ENCODE measurements at places on chromosomes 13 and 19.
A peak's percentile ranks its signal among the peaks of the same experiment; 100 is the strongest.

GRCh38 chr19:12639901-12640613 lies 26.5 kb downstream of the MAN2B1 start:
- DNase-seq: peak; percentile 77

DNA sequence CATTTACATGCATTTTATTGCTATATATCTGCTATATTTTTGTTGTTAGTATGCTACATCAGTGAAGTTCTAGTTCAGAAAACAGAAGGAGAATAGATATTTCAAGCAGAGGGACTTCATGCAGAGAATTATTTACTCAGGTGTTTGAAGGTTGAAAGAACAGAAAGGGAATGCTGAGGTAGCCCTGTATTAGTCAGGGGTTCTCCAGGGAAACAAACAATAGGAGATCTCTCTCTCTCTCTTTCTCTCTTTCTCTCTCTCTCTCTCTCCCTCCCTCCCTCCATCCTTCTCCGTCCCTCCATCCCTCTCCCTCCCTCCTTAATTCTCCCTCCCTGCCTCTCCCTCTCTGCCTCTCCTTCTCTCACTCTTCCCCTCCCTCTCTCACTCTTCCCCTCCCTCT lies 114.3 kb upstream of the TDRD3 start:
- DNase-seq: no peak

DNA sequence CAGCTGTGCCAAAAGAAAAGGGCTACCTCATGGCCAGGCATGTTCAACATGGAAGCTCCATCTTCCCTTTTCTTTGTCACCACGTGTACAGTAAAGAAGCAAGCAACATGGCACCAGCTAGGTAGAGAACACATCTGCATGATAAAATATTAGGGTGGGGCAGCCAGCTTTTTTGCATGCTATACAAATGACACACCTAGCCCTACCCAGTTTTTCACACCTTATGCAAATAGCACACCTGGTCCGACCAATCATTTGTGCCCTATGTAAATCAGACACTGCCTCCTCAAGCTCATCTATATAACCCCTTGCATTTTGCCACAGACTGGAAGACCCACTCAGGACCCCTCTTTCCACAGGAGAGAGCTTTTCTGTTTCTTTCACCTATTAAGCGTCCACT lies 85.5 kb downstream of the STOML3 start:
- DNase-seq: no peak

DNA sequence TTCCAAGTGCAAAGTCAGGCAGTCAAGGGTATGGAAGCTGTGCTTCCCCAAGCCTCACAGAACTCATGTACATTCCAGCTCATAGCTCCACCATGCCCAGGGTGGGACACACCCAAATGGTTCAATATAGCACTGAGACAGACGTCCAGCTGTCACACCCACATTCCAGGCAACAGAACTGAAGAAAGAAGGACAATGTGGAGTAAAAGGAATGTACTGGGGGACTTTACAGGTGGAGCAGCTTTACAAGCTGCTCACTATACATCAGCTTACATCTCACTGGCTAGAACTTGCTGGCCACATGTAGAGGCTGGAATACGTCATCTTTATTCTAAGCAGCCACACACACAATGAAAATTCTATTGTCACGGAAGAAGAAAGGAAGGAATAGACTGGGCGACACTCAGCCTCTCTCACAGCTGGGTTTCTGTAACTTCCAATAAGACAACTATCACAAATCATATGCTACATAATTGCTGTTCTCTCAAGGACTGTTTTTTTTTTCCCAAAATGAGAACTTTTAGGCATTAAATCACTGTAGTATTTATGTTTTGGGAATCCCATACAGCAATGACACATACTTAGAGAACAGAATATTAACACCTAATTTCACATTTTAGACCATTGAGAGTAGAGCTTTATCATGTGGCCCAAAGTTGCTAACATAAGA lies 86.1 kb downstream of the KLF12 start:
- DNase-seq: no peak

DNA sequence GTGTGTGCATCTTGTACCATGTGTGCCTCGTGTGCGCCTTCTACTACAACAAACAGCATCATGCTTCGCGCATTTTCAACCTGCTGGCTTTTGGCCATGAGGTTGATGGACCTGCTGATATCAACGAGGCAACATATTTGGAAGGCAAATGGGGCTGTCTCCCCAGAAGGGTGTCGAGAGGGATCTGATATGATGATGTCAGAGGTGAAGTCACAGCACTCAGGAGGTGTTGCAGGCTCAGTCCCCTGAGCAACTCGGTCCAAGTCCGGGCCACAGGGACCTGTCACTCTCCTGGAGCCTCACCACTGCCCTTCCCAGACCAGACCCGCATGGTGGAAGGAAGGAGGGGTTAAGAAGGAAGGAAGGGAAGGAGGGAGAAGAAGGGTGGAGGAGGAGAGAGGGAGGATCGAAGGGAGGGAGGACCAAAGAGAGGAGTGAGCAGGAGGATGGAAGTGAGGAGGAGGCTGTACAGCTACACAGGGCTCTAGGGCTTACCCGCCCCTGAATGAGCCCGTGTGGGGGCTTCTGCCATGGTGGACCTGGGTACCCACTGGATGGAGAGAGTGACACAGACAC lies 6.7 kb upstream of the C13orf46 start:
- no peak for DNase-seq

DNA sequence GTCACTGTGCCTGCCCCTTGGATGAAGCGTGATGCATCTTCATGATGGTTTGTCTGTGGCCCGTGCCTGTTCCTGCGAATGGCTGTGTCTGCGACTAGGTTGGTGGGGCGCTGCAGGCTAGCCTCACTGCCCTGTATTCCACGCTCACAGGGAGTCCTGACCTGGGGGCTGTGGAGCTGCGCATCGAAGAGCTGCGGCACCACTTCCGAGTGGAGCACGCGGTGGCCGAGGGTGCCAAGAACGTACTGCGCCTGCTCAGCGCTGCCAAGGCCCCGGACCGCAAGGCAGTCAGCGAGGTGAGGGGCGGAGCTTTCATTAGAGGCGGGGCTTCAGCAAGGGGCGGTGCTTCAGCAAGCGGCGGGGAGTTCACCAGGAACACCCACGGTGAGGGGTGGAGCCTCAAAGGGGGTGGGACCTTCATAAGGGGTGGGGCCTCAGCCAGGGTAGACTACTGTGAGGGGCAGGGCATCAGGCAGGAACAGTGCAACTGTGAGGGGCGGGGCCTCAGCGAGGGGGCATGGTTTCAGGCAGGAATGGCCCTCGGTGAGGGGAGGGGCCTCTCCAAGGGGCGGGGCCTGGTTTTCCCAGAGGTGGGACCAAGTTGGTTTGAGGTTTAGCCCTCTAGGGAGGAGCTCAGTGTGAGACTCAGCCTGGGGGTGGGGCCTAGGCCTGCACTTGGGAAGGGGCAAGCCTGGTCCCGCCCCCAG lies 17.2 kb downstream of the PKN1 start:
- DNase-seq: peak; percentile 28

DNA sequence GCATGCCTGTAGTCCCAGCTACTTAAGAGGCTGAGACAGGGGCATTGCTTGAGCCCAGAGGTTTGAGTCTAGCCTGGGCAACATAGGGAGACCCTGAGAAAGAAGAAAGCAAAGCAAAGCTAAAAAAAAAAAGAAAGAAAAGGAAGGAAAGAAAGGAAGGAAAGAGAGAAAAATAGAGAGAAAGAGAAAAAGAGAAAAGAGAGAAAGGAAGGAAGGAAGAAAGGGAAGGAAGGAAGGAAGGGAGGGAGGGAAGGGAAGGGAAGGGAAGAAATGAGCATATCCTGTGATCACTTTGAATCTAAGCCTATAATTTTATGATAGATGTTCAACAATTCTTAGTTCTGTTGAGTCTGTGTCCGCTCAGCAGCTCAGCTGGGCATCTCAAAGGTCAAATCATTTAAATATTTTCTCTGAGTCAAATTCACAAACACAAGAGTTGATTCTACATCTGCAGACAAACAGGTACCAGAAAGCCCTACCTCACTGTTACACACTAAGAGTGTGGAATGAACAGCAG lies 70.4 kb downstream of the SUCLA2 start:
- DNase-seq: no peak

DNA sequence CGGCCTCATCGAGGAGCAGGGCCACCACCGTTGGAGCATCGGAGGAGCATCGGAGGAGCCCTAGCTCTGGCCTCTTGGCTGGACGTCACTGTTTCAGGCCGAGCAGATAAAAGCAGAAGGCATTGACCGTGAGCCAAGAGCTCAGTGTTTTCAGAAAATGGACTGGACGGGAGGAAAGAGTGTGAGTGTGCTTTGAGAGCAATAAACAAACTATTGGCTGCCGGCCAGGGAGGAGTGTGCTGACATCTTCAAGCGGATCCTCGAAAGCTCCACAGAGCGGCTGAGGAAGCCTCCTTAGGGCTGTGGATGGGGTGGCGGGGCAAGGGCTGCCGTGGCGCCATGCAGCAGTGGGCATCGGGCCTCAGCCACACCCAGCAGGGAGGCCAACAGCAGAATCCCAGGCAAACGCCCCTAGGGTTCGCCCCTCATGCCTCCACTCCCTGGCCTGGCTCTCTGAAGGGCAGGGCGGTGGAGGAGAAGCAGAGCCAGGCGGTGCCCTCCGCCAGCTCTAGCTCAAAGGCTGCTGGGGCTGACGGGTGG lies 41.8 kb downstream of the IRS2 start:
- peak; percentile 96 for DNase-seq

DNA sequence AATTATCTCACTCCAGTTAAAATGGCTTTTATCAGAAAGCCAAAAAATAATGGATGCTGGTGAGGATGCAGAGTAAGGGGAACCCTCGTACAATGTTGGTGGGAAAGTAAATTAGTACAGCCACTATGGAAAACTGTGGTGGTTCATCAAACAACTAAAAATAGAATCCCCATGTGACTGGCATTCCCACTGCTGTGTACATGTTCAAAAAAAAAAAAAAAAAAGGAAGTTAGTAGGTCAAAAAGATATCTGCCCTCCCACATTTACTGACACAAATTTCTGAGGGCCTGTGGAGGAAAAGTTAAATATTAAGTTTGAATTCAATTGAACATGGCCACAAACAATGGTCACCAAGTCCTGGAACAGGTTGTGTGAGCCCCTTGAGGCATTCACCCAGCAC lies 9.8 kb upstream of the ZSCAN5A start:
- DNase-seq: no peak

DNA sequence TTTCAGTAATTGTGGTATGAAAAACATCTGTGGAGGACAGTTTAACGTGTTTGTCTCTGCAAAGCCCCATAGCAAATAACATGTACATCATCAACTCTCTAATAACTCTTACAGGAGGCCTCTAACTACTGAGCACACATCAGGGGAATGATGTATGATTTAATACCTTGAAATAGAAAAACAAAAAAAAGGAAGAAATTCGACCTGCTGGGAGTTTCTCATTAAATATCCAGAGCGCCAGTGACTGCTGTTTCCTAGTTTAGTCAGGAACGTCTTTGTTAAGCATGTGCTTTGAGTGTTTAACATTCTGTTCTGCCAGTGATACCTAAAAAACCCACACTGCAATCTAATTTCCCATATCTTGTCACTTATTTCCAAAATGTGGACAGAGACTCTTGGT lies 235.4 kb downstream of the PCDH20 start:
- DNase-seq: no peak

DNA sequence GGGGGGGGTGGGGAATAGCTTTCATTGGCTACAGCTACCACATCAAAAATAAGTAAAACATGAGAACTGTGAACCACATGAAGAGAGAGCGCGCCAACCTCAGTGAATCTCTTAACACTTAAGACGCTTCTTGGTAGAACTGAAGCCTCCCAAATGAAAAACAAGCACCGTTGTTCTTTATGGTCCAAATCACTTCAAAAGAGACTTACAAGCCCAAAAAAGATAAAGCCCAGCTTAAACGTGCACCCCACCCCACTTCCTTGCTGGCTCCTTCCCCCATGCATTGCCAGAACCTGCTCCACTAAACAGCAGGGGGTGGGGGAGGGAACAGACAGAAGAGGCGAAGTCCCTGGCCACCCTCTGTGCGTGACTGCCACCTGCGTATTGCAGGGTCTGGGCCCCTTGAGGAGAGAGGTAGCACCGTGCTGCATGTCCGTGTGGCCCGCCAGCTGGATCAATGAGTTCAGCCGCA lies 479.1 kb downstream of the FOXO1 start:
- DNase-seq: no peak

- peak; percentile 37 for DNase-seq
Measured at GRCh38 chr13:98295371-98295770, 118.3 kb upstream of the RNF113B start.

DNA sequence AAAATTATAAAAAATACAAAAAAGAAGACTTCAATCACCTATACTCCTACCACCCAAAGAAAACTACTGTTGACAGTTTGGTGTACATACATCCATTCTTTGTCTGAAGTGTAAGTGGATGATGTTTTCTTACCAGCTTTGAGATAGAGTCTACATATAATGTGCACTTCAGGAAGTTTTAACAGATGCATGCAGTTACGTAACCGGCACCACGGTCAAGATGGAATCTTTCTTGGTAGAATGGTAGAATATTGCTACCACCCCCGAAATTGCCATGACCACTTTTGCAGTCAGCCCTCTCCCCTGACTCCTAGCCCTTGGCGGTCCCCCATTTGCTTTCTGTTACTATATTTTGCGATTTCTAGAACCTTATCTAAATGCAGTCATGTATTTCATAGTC lies 1.4 kb downstream of the CUL4A start:
- DNase-seq: no peak

DNA sequence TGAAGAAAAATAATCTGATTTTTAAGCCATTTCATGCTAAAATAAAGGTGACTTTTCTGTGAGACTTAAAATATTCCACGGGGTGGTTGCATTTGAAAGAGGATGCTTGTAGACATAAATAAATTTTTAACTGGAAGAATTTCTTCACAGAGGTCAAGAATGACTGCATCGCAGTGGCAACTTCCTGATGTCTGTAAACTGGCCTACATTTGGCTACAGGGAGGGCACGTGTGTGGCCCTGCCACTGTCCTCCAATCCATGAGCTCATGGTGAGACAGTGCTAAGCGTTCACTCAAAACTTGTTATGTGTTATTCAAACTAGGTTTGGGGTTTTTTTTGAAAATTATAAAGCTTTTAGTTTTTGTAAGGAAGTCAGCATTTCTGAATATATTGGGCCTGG lies 1089.3 kb downstream of the EFNB2 start:
- no peak for DNase-seq

GRCh38 chr13:77729502-77730221 lies 32.2 kb downstream of the SLAIN1 start:
- no peak for DNase-seq

DNA sequence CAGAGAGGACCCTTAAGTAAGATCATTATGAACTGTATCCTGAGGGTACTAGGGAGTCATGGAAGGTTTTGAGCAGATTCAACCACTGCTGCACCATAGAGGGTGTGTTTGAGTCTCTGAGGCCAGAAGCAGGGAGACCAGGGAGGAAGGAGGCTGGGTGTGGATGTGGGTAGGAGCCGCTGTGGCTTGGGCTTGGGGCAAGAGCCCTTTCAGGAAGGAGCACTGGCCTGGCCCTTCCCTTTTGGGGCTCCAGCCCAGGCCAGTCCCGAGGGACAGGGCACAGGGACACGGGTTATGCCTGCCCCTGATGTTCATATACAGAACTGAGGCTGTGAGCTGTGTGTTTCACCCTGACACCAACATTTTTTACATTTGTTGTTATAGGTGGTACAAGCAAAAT lies 7.2 kb downstream of the CIC start:
- no peak for DNase-seq
